ENCODE measurements at places on chromosomes 12 and 14. TPM values are rescaled to one million over a fixed set of nuclear protein-coding genes. Genes with fewer than 3 reads are reported as not detected.

- DNase-seq = no peak
Observed at GRCh38 chr12:7118881-7119280, 9.8 kb downstream of the RBP5 start.

PCK2 gene
- 21.0 TPM for total RNA-seq

ACSM4 gene
- total RNA-seq = not detected

DNA sequence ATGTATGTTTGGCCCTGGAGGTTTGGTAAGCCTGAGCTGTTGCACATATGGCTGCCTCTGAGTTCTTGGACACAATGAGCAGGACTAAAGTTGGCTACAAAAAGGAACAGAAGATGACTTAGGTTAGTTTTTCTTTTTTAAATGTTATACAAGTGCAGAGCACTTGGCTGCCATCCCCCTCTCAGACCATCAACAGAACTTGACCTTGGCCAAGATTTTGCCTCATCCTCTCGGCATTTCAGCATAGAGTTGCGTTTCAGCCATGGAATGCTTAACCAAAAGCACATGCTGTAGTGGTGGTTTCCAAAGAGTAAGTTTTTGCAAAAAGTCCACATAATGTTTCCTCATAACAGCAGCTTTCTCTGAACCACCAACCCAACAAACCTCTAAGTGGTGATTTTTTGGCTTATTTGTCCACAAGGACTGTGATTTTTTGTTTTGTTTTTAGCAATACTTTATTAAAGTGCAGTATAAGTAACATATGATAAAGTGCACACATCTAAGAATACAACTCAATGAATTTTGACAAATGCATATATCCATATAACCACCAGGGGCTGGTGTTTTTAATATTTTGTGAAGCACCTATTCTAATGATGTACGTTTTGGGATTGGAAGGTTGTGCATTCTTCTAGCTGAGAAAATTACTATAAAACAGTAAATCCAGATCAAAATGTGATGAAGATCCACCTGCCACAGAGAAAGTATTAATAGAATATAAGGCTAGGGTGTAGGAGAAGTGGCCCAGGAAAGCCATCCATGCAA lies 12.1 kb upstream of the GALNT16 start:
- DNase-seq = no peak

DNA sequence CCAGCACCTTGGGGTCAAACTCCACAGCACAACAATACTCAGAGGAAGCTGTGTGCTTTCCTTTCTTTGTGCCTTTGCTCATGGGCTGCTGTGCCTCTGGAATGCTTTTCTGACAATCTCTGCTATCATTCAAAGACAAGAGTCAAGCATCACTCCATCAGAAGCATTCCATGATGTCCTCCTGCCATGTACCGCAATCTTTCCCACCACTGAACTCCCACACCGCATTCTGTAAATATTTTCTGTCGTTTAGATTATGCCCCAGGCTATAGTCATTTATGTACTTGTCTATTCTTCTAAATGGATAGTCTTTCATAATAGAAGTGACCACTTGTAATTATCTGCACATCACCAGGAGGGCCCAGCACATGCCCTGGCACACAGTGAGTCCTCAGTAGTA lies 327.8 kb downstream of the PDZRN4 start:
- no peak for DNase-seq

- no peak for DNase-seq
Observed at GRCh38 chr12:76236640-76237039, 111.6 kb downstream of the BBS10 start.

DNA sequence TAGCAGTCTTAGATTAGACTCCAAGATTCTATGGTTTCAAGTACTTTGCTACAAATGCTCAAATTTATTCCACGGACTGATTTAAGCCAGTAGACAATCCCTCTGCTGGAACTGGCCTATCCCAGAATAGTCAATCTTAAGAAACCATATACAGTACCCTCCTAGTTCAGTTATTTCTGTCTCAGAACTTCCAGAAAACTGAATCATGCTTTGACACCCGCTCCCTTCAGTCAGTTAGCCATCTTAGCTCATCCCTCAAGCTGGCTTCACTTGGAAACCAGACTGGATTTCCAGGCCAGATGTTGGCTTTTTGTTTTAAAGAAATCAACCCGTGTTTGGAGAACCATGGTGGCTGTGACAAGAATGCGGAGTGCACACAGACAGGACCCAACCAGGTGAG lies 125.5 kb downstream of the NT5DC3 start:
- no peak for DNase-seq

DNA sequence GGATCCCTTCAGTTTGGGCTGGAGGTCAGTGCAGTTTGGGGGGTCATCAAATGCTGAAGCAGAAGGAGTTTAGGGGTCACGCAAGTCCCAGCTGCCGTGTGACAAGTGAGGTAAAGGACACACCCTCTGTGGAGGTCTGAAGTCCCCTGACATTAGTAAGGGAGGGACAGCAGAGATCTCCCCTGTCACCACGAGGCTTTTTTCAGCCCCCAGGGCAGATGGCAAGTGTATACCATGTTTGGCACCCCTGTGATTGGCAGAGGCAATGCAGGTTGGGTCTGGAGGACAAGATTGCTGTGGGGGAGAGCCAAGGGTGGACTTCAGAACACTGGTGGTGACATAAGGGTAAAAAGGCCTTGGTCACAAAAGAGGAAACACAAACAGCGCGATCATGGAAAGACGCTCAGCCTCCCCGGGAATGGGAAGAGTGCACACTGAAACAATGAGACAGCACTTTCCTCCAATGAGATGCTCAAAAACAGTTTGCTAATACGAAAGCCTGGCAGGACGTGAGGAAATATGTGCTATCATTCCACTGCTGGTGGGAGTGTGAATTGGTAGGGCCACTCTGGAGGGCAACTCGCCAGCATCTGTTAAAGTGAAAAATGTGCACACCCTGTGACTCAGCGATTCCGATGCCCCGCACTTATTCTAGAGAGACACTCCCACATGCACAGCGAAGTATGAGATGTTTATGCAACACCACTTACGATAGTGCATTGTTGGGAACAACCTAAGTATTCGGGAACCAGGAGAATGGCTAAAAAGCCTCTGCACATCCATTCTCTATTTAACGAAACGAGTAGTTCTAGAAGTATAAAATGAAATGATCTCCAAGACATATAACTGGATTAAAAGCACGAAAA lies 14.4 kb upstream of the CD27 start:
- DNase-seq = no peak

GRCh38 chr12:94374124-94374523 lies 85.5 kb downstream of the CEP83 start:
- DNase-seq = no peak

ESR2 gene
- total RNA-seq = not detected

DNA sequence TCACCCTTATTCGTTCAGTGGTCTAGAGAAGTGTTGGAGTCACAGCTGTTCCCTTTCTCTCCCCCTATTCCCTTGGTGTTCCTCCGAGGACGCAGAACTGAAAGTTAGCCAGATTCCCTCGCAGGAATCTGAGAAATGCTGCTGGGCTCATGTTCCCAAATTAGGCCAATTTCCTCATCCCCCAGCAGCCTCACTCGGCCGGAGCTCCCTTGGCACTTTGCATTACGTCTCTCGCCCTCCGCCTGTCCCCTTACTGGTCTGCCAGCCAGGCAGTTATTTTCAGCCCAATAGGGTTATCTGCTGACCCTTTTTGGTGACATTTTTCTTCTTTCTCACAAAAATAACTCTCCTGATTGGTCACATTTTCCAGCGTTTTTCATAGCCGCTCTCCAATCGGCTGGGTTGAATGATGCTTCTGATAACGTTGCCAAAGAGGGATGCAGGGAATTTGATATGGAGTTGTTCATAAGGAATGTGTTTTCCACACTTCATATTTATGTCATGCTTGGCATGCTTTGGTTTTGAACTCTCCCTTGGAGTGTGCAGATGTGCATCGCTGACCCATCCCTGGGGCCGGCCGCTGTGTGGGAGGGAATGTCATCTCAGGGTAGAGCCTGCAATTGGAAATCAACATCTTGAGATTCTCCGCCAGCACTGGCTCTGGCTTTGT lies 9.9 kb downstream of the IFT43 start:
- no peak for DNase-seq

- DNase-seq = peak; percentile 65
Observed at GRCh38 chr12:119673634-119674033, 5.7 kb downstream of the PRKAB1 start.

DNA sequence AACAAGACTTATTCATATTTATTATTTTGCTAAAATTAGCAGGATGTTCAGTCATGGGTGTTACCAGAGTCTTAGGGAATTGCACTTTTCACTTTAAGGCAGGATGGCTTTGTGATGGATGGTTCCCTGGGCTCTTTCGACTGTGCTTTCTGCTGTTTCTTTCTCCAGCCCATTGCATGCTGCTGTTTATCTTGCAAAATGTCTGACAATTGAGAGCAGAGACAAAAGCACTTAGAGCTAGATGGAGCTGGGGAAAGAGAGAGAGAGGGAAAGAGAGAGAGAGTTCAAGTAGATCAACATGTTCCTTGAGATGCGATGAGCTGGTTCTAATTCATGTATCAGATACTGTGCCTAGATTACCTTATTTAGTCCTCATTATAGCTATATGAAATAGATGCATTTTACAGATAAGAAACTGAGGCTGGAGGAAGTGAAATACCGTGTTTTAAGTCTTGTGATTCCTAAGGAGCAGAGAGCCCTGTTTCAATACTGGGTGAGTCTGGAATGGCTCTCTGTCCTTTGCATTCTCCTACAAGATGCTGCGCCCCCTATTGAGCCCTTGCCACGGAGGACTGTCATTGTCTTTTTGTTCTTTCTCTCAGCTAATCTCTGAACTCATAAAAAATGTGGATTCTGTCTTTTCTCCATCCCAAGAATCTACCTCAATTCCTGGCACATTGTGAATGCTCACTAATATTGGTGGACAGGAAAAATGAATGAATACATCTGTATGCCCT lies 227.9 kb downstream of the ALG10B start:
- no peak for DNase-seq

- no peak for DNase-seq
Observed at GRCh38 chr14:59919570-59920377, at the start of gene LRRC9. Gene LRRC9 (plus strand): TSS chr14:59920144.

DNA sequence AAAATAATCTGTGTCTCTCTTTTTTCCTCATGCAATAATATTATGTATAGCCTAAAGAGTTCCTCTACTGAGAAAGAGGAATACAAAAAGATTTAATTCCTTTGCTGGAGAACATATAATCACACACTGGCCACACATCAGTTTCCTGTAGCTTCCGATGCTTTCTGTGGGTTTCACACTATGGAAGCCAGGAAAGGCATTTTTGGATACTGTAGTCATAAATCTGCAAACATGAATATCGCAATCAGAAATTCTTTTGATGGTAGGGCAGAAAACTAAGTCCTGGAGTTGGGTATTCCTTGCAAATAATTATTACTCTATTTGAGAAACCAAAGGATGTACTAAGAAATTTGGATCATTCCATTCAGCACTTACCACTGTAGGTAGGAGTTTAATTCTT lies 260.0 kb downstream of the ACSS3 start:
- DNase-seq = no peak

DNA sequence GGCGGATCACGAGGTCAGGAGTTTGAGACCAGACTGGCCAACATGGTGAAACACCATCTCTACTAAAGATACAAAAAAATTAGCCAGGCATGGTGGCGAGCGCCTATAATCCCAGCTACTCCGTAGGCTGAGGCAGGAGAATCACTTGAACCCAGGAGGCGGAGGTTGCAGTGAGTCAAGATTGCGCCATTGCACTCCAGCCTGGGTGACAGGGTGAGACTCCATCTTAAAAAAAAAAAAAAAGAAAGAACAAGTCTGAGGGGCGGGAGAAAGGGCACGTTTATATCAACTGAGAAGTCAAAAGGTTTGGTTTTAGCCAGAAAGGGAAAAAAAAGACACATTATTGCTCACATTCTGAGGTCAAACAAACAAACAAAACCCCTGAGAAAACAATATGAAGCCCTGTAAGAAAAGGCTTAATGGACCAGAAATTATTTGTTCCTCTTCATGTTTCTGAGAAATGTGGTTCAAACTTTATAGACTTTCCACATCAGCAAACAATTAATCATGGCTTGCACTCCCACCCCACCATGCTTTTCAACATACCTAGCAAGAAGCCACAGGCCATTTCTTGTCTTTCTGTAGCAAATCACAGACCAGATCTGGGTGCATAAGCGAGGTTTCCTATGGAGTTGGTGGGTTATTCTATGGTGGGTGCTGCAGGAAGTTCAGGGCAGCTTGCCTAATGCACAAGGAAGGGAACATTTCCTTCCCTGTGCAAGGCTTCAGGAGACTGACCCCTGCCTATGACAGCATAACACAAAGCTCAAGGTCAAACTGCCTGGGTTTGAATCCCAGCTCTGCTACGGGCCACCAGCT lies 80.1 kb downstream of the SSPN start:
- DNase-seq = no peak

- DNase-seq = no peak
Observed at GRCh38 chr12:40976546-40976945, 211.6 kb upstream of the PDZRN4 start.

DNA sequence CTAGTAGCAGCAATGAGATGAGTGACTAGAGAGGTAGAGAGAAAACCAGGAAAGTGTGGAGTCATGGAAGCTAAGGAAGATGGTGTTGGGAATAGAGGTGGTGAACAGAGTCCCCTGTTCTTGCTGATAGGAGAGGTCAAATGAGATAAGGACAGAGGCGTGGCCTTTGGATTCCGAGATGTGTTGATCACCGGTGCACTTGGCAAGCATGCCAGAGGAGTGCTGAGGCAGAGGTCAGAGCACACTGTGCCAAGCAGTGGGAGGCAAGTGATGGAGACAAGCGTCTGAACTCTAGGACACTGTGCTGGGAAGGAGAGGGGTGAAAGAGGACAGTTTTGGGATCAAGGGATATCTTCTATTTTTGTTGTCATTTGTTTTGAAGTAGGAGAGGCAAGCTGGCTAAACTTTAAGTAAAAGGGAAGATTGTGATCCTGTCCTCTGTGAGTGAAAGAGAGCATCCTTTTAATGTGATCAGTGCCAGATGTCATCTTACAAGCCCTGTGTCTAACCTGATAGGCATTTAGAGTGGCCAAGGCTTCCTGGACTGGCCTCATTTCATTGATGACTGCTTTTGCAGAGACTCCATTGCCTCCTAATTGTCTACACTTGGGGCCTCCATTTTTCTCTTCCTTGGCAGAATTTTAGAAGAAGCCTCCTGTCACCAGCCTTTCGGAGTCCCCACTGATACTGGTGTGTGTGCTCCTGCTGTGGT lies 336.4 kb downstream of the CACNA1C start:
- no peak for DNase-seq

DNA sequence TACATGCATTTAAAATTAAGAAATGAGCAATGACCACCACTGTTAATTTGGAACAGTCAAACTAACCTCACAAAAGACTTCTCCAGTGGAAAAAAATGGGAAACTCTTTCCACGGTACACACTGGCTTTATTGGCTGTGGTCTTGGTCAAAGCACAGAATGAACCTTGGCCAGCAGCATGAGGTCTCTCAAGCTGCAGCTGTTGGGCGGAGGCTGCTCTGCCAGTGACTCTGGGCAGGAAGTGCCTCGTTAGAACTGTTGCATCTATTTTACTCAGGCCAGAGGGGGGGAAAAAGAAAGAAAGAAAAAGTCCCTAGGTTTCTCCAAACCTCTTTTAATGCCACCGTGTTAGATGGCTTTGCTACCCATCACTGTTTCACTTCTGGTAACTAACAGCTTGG lies 279.8 kb upstream of the DIO2 start:
- DNase-seq = peak; percentile 51

DNA sequence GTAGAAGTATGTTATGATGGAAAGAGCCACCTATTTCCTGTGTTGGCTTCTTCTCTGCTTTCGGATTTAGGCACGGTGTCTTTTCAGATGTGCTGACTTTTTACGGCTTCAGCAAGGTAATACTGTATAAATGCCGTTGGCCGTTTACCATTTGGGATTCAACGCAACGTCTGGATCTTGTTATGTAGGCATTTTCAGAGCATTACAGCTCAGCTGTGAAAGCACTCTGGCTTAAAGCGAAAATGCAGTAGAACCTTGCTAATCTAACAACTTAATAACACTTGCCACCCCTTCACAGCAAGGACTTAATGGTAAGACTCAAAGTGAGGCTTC lies 229.9 kb downstream of the EFCAB11 start:
- no peak for DNase-seq
